Jurkat, Clone E6-1 (cell line): ENCODE measurements at places on chromosomes 4 and X.

DNA sequence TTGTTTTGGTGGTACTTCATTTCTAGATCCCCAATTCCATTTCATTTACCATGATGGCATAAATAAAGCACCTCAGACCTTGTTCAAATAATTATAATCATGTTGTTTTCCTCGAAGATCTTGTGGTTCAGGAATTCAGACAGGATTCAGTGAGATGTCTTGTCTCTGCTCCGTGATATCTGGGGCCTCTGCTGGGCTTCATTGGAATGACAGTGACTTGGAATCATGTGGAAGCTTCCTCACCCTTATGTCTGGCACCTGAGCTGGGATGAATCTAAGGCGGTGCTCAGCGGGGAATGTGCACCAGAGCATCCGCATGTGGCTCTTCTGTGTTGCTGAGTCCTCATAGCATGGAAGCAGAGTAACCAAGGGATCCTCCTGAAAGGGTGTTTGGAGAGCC lies 132.2 kb downstream of the VEGFC start:
- DNase-seq, result no peak

- no peak for DNase-seq
These were observed 89.6 kb upstream of the MTM1 start for GRCh38 chrX:150478496-150479492.

- DNase-seq, result no peak
These were observed 120.6 kb downstream of the SPRY1 start for GRCh38 chr4:123517176-123517575.

GRCh38 chr4:18636001-18636585 lies 614.5 kb upstream of the LCORL start:
- no peak for DNase-seq

DNA sequence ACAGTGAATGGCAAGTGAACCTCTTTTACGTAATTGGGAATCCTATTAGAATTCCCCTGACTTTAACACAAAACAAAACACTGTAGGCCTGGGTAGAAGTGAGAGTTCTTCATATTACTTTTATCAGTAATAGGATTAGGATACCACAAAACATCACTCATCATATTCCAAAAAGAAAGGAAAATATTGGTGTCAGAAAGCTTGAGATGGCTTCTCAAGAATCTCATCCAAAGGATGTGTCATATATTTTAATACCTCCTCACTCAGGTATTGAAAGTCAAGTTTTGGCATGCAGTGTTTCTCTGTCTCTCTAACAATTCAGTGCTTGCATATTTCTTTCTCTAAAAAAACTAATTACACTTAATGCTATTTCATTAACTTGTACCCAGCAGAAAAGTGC lies 173.2 kb downstream of the PDGFC start:
- DNase-seq, result no peak

DNA sequence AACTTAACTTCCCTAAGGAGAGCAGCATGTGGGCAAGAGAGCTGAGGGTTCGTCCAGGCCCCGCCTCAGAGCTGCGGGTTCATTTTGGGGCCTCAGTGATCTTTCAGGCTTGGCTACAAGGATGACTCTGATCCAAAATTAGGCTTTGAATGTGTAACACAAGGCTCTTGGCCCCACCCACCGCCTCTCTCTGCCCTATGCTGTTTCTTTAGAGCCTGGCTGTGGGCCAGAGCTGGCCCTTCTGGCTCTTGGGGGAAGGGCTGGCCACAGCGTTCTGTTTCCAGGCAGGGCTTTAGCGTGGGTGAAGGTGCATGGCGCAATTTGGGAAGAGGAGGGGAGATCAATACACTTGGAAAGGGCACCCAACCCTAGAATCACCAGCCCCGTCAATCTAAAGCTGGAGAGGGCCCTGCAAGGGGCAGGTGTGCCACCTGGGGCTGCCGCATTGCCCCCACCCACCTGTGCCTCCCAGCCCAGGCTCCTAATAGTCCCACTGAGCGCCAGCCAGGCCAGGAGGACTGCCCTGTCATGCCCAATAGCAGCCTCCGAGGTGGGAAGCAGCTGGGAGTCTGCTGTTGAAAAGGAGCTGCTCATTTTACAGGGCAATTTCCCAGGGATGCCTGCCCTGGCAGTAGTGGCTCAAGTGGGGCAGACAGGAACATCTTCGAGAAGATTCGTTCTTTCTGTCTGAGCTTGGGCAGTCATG lies 84.5 kb upstream of the MAML3 start:
- no peak for DNase-seq

DNA sequence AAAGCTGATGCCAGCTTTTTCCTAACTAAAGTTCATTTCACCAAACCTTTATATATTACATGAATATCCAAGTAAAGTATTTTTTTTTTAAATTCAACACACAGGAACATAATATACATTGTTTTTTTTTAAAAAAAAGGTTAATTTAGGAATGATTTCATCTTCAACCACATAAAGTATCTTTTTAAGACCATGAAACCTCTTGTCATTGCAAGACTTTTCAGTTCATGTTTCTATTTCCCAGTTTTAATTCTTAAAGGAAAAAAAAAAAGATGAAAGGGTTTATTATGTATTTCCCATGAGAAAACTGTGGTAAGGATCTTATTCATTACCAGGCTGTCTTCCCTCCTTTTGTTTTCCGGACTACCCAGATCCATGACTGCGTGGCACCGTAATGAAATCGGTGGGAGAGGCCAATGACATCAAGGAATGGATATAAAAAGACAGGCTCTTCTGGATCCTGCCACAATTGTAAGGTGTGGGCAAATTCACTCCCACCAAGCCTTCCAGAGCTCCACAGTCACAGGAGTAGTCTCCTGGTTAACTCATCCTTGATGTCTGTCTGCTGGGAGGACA lies 84.7 kb upstream of the CBR4 start:
- DNase-seq, result no peak

DNA sequence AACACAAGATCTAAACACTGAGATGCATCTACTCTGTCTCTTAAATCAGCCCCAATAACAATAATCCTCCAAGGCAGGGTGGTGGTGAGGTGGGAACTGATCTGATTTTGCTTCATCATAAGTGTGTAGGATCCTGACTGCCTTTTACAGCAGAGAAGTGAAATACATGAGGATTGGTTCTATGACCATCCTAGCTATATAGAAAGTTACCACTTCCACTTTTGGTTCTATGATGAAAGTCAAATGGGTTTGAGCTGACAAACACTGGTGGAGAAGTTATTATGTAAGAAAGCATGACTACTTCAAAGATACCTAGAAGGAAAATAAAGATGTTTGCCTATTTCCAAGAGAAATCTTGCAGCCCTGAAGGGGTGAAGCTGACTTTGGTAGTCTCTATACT lies 181.6 kb downstream of the NKX6-1 start:
- DNase-seq, result no peak

DNA sequence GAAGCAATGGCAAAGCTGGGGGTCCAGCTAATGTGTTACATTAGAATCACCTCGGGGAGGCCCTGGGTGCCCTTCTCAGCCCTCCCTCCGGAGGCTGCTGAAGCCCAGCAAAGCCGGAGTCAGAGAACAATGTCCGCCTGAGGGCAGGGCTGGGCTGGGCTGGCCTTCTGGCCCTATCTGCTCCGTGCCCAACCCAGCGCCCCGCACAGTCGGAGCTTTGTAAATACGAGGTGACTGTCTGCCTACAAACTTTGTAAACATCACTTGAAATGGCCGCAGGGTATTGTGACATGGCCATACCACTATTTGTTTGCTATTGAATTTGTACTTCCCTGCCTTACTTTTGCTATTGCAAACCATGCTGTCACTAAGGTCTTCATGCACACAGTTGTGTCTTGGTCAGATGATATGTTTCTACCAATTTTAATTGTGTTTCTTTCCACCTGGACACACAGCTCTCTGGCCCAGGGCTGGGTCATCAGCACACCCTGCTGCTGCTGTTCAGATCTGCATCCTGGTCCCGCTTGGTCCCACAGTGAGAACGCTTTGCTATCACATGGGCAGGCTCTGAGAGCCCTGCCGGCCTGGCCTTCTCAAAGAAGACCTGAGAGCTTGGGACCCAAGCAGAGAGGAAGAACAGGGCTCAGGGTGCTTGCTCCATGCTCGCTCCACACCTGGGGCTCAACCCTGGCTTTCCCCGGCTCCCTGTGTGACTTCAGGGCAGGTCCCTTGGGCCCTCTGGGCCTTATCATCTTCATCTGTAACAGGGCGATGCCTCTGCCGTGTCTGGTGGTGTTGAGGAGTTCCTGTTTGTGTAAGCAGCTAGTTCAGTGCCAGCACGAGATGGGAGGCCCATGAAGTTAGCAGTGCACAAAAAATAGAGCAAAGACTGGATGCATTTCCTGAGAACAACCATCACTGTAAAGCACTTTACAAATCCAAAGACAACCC lies 2.3 kb downstream of the S100P start:
- DNase-seq, result peak; percentile 54

DNA sequence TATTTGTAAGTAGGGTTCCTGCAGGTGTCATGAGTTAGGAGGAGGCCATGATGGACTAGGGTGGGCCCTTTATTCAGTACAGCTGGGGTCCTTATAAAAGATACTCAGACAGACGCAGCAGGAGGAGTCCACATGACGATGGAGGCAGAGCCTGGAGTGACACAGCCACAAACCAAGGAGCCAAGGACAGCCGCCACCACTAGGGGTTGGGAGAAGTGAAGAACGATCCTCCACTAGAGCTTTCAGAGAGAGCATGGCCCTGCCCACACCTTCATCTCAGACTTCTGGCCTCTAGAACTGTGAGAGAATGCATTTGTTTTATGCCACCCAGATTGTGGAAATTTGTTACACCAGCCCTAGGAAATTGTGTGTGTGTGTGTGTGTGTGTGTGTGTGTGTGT lies 31.1 kb downstream of the JAKMIP1 start:
- no peak for DNase-seq

- no peak for DNase-seq
These were observed at the start of gene TMEM255A for GRCh38 chrX:120310861-120311726. Gene TMEM255A (minus strand): TSS chrX:120311461. CDS start chrX:120311309, 152 bp downstream.

GRCh38 chr4:88211473-88212252 lies 53.2 kb upstream of the ABCG2 start:
- peak; percentile 35 for DNase-seq

GRCh38 chr4:42515156-42515884 lies 118.0 kb downstream of the SHISA3 start:
- DNase-seq, result peak; percentile 4

DNA sequence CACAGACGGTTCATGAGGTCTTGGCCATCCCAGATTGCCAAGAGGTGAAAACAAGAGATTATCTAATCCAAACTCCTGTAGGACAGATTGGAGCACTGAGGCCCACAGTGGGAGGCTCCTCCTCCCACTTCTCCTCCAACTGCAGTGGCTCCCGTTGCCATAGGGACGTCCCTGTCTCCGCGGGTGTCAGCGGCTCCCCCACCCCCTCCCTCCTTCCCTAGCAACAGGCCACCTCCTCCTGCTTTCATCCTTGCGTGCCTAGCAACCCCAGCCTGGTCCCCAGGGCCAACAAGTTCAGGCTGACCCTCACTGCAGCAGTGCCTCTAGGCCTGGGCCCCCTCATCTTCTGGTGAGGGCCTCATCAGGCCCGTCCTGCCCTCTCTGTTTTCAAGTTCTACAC lies 6.8 kb upstream of the IQSEC2 start:
- no peak for DNase-seq

DNA sequence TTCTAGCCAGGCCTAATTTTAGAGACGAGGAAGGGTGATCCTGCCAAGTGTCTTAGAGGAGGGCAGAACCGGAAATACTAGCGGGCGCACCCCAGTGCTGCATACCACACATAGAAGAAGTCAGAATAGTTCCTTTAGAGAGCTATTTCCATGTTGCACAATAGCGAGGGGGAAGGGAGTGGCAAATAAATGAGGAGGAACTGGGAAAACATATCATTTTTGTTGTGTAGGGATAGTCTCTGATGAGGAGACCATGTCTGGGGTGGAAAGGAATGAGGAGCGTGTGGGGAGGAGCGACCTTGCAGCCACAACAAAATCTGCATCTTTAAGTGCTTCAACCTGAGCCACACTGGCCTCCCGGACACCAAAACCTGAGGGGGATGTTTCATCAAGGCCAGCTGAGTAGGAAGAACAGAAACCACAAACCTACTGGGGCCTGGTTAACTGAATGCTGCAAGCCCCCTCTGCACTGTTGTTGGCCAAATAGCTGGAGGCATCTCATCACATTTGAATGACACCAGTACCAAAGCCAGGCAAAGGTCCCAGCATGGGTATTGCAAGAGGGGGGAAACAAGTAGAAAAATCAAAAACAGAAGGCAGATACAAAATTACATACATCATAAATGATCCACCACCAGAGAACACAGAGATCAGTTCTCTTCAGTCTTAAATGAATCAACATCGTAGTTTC lies 26.7 kb upstream of the C1QTNF7 start:
- DNase-seq, result peak; percentile 37

GRCh38 chrX:83145876-83146275 lies 362.2 kb upstream of the POU3F4 start:
- DNase-seq, result no peak

DNA sequence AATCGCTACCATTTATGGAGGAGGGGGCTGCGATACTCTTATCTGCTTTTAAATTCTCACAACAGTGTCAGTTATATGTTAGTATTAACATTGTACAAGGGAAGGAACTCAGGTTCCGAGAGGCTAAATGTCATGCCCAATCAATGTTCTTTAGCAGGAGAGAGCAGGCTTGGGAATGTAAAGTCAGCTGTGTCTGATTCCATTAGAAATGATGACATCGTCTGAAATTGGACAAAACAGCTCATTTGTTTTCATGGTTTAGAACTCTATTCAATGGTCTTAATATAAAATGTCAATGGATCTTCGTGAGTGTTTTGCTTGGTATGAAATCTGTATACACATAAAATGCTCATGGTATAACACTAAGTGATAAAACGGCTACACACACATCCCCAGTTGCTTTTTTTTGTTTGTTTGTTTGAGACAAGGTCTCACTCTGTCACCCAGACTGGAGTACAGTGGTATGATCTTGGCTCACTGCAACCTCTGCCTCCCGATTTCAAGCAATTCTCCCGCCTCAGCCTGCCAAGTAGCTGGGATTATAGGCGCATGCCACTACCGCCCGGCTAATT lies 11.9 kb upstream of the SH3KBP1 start:
- DNase-seq, result no peak

GRCh38 chrX:11189097-11189496 lies 78.0 kb downstream of the HCCS start:
- DNase-seq, result no peak

DNA sequence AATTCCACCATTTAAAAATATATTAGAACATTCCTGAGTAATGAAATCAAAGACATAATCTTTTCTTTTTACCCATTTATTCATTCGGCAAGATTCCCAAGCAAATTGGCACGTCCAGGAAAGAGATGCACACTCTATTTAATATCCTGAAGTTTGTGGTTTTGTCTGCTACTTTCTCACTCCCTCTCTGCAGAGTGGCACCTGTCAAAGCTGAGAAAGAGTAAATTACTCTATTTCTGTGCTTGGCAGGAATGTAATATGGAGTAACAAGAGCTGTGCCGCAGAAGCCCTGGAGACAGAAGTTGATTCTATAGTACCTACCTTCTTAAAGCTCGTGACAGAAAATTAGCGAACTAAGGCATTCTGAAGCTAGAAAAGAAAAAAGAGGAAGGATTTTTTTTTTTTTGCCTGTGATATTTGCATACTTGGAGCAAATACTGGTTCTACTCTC lies 5.5 kb downstream of the GSTCD start:
- no peak for DNase-seq
